ENCODE measurements at places on chromosomes 2 and 18. TPM values are rescaled to one million over a fixed set of nuclear protein-coding genes. Genes with fewer than 3 reads are reported as not detected.

GRCh38 chr2:205848601-205849000 is 166.3 kb downstream of the NRP2 start:
- no peaks in the 10 kb centered on the region for H3K4me1 ChIP-seq
- no peak for DNase-seq
- no peak overlapping the region for H3K27ac ChIP-seq
- H3K27me3 ChIP-seq, result no peaks in the 10 kb centered on the region
- H3K4me3 ChIP-seq, result no peak overlapping the region

DNA sequence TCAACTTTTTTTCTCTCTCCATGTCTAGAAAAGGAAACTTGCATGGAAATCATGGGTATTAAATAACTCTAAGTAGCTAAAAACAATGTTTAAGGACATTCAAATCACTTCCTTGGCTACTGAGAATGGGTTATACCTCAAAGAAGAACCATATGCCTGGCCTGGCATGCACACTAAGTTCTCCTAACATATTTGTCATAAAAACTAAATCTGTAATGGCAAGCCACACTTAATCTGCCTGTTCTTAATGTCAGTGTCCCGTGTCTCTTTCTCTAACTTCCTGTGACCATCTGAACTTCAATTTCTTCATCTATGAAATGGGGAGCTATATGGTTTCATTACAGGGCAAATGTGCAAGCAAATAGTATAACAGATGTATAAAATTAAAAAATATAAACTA is 11.1 kb downstream of the PDE1A start:
- no peaks in the 10 kb centered on the region for H3K36me3 ChIP-seq
- no peak overlapping the region for H3K27ac ChIP-seq
- H3K27me3 ChIP-seq, result no peaks in the 10 kb centered on the region

DNA sequence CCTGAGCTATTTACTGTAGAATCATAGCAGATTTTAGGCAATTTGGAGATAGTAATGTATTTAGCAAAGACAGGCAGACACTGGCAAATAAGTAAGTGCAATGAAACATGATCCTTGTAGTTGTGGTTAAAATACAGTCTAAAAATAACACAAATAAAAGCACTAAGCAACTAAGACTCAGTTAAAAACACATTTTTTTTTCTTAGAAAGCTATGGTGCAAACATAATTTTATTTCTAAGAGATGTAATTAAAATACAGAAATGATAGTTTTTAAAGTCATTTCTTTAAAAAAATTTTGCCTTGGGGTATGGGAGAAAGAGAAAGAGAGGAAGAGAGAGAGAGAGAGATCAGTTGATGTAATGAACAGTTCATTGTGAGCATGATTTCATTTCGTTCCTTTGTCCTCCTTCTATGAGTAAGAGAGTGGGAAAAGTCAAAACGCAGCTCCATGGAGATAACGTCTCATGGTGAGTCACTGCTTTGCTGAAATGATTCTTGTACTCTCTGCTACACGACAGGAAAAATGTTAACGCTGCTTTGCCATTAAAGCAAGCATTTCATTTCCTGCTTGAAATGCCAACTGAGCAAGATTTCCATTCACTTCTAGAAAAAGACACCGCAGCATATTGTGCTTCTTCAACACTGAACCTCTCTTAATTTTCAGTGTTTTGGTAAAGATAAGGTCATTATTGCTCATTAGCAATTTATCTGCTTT is 61.3 kb upstream of the PGAP1 start:
- no peak overlapping the region for H3K27ac ChIP-seq
- no peak overlapping the region for H3K4me3 ChIP-seq
- H3K27me3 ChIP-seq, result no peaks in the 10 kb centered on the region
- peaks cover 29% of the 10 kb centered on the region for H3K36me3 ChIP-seq
- H3K4me1 ChIP-seq, result peaks cover 10% of the 10 kb centered on the region

DNA sequence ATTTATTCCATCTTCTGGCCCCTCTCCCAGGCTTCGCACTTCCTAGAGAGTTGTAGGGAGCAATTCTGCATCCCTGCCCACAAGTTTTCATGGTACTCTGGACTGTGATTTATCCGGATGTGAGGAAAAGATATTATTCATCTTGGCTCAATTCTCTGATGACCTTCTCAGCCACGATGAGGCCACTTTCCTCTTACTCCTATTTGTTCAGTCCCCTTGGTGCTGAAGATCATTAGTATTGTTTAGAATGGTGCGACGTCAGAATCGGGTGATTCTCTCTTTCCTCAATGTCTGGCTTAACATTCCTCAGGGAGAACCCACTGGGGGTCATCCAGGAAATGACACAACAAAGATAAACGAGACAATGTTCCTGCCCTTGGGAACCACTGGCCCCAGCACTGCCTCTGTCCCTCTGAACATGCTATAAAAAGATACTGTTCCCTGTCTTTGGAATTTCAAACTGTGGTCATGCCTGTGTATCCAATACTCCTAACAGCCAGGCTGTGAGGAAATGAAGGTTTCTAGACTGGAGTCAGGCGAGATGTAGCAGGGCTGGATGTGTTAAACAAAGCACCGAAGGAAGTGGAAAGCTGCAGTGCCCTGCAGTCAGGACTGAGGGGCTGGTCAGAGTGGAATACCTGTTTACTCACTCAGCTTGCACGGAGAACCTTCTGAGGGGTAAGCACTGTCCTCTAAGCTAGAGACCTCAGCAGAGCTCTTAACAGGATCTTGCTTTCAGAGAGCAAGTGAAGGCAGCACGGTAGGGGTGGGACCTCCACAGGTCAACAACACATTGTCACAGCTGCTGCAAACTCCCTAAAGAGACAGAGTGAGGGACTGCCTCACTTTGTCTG is 12.9 kb upstream of the GLI2 start:
- no peaks in the 10 kb centered on the region for H3K27me3 ChIP-seq
- no peaks in the 10 kb centered on the region for H3K4me1 ChIP-seq
- H3K4me3 ChIP-seq, result no peak overlapping the region
- no peaks in the 10 kb centered on the region for H3K36me3 ChIP-seq

- no peak overlapping the region for H3K27ac ChIP-seq
- DNase-seq, result no peak
- H3K4me3 ChIP-seq, result no peak overlapping the region
- H3K4me1 ChIP-seq, result no peaks in the 10 kb centered on the region
- peaks cover 17% of the 10 kb centered on the region for H3K27me3 ChIP-seq
These were observed 69.7 kb upstream of the SULT1C3 start for GRCh38 chr2:108169982-108170625.

DNA sequence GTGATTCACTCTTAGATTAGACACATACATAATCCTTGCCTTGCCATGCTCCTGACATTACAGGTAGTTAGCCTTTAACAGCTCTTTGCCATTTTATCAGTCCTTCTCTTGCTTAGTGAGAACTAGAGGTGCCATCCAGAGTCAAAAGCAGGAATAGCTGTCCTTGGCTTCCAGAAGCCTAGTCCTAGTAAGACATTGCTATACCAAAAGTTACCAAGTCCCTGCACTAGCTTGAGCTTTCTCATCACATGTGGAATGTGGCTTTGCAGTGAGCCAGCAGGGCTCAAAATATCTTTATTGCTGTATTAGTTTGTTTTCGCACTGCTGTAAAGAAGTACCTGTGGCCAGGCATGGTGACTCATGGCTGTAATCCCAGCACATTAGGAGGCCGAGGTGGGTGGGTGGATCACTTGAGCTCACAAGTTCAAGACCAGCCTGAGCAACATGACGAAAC is 104.7 kb upstream of the NOSTRIN start:
- H3K4me3 ChIP-seq, result no peak overlapping the region
- no peak for DNase-seq
- H3K36me3 ChIP-seq, result peaks cover 7% of the 10 kb centered on the region
- no peaks in the 10 kb centered on the region for H3K4me1 ChIP-seq
- no peaks in the 10 kb centered on the region for H3K27me3 ChIP-seq

GRCh38 chr18:13095466-13095865 is 104.3 kb downstream of the CEP192 start:
- H3K27ac ChIP-seq, result no peak overlapping the region
- no peak overlapping the region for H3K4me3 ChIP-seq
- DNase-seq, result no peak

- no peak overlapping the region for H3K27ac ChIP-seq
- H3K4me3 ChIP-seq, result no peak overlapping the region
- H3K27me3 ChIP-seq, result peaks cover 8% of the 10 kb centered on the region
- H3K36me3 ChIP-seq, result no peaks in the 10 kb centered on the region
- no peak for DNase-seq
- H3K4me1 ChIP-seq, result no peaks in the 10 kb centered on the region
These were observed 23.5 kb downstream of the B3GNT7 start for GRCh38 chr2:231418820-231419640.

DNA sequence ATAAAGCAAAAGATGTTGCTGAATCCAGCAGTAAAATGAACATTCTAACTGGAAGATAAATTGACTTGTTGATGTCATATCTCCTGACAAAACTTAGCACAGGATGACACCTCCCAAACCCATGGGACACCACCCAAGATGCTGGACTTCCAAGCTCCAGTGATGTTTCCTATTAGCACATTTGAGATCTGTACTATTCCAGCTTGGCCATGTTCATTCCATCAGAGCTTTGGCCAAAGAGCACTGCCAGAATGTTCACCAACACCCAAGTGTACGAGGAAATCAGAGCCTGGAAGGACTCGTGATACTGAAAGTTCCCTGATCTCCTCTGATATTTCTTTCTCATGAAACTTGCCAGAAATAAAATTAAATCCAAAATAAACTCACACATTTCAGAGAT is 44.7 kb downstream of the PID1 start:
- no peak overlapping the region for H3K27ac ChIP-seq
- DNase-seq, result no peak
- H3K4me1 ChIP-seq, result no peaks in the 10 kb centered on the region
- no peak overlapping the region for H3K4me3 ChIP-seq

GRCh38 chr2:158378926-158379325 is 77.6 kb downstream of the CCDC148 start:
- H3K27ac ChIP-seq, result no peak overlapping the region
- no peak overlapping the region for H3K4me3 ChIP-seq
- no peaks in the 10 kb centered on the region for H3K27me3 ChIP-seq

DNA sequence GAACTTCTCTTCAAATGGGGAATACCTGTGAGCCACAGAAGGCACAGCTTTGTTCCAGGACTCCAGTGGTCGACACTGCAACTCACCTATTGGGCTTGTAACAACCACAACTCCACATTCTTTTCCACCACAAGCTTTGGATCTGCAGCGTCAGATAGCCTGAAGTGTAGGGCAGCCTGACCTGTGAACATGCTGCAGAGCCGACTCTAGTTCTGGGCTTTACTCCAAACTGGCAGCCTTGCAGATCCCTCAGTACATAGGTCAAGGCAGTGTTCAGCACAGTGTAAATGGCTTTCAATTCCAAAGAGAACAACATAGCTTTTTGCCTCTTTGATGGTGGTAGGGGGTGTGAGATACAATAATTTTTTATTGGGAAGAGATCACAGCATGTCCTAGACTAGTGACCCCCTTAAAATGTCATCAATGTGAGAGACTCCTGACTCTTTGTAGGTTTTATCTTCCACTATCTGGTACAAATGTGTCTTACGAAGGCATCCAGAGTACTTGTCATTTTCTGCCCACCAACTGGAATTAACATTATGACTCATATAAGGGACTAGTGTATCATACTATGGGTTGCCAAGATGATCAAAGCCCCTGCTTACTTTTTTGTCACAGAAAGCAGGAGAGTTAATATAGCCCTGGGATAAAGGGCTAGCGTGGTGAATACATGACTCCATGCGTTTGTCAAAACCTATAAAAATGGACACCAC is 149.8 kb downstream of the COPS8 start:
- no peak for DNase-seq
- H3K27ac ChIP-seq, result no peak overlapping the region
- H3K27me3 ChIP-seq, result no peaks in the 10 kb centered on the region
- H3K4me3 ChIP-seq, result no peak overlapping the region
- no peaks in the 10 kb centered on the region for H3K4me1 ChIP-seq

DNA sequence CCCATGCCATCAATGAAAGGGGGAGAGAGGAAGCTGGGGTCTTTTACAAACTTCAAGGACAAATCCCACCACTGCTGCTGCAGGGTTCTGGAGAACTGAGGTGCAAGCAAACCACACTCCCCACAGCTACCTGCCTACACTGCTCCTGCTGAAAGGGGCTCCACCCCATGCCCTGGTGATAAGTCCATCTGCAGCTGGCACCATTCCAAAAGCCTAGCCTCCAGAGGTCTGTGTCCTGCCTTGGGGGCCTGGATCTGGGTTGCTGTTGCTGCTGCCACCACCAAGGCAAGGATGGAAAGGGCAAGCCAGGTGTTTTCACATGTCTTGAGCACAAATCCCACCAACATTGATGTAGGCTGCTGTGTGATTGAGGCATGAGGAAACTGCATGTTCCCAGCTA is 97.4 kb upstream of the UBE2E3 start:
- no peaks in the 10 kb centered on the region for H3K4me1 ChIP-seq
- H3K27me3 ChIP-seq, result no peaks in the 10 kb centered on the region
- H3K4me3 ChIP-seq, result no peak overlapping the region
- H3K27ac ChIP-seq, result no peak overlapping the region

DNA sequence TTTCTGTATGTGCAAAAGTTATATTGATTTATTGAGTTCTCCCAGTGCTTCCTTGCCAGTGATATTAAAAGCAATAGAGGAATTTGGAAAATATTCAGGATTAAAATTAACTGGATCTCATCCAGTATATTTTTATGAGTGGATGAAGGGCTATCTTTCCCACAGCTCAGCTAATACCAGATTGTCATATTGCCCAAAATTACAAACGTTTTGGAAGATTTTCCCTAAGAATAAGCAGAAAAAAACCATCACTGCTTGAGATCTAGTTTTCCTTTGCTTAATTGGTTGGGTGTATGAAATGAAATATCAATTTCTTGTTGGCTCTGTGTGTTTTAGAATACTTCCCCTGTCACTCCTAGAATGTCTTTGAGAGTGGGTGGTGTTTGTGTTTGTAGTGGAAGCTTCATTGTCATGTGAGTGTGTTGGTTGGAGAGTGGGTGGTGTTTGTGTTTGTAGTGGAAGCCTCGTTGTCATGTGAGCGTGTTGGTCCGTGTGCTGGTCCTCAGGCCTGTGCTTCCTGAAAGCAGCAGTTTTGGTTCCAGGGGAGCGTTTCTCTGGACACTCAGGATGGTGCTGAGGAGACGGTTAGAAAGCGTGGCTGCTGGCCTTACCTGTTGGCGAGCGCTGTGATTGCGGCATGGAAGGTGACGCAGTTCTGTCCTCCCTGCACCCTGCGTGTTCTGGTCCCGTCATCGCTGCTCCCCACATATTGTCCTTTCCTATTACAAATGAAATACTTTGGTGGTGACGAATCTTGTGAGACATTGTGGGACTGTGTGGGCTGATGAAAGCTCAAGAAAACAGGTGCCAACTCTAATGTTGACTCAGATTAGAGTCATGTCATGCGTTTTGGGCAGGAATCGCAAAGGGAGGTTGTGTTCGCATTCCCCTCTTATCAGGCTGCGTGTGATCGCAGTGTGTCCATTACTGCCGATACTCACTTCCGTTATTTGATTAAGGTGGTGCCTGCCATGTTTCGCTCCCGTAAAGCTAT is 12.4 kb downstream of the ASB1 start:
- peaks cover 20% of the 10 kb centered on the region for H3K4me1 ChIP-seq
- no peak overlapping the region for H3K27ac ChIP-seq
- peak; percentile 23 for DNase-seq
- peaks cover 62% of the 10 kb centered on the region for H3K36me3 ChIP-seq
- H3K4me3 ChIP-seq, result peak overlapping the region; percentile 32

The DLGAP1 gene
- 0.36 TPM for total RNA-seq

The COL4A3 gene
- total RNA-seq, result not detected

The PLEKHH2 gene
- 1.6 TPM for total RNA-seq

The ZEB2 gene
- total RNA-seq, result 13.4 TPM

The HOXD4 gene
- not detected for total RNA-seq

The NOP58 gene
- total RNA-seq, result 288 TPM

The SULT1C2 gene
- total RNA-seq, result not detected

The CHCHD5 gene
- 14.3 TPM for total RNA-seq

Measured in CD4-positive, alpha-beta T cell (primary cell).